ENCODE measurements at places on chromosomes 12 and 14. TPM values are rescaled to one million over a fixed set of nuclear protein-coding genes. Genes with fewer than 3 reads are reported as not detected.

DNA sequence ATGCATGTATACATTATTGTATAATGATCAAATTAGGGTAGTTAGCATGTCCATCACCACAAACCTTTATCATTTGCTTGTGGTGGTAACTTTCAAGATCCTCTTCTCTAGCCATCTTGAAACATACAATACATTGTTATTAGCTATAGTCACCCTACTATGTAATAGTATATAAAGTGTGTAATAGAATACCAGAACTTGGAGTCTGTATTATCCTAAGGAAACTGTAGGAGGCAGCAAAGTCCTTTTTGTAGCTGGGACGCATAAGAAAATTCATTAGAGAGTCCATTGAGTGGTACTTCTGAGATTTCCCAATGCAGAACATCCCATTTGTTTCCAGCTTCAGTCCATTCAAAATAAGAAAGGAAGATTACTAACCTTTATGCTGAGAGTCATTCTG lies 325.9 kb upstream of the LRFN5 start:
- H3K27ac ChIP-seq, result no peak overlapping the region
- DNase-seq, result no peak
- no peaks in the 10 kb centered on the region for H3K36me3 ChIP-seq

DNA sequence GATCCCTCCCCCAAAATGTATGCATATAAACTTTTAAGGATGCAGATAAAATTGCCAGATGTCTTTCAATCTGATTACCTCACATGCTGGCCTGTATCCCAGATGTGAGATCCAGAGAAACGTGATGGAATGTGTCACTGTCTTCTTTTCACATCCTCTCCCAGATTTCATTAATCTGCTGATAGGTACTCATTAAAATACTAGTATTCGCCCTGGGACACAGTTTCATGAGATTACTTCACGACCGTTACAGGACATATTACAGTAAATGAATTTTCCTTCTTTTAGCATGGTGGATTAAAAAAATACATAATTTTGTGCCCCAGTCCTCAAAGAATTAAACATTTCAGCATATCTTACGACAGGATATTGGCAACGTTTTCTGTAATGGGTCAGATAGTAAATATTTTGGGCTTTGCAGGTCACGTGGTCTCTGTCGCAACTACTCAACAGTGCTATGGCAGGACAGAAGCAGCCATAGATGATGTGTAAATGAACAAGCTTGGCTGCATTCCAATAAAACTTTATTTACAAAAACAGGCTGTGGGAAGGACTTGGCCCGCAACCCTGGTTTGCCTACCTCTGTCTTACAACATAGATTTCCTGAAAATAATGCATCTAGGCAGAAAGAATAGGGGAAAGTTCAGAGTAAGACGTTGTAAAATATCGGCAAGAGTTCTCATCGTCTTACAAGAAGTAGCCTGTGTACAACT lies 156.0 kb upstream of the DIO3 start:
- H3K4me1 ChIP-seq, result no peaks in the 10 kb centered on the region
- no peaks in the 10 kb centered on the region for H3K36me3 ChIP-seq
- no peak for DNase-seq
- H3K27me3 ChIP-seq, result no peaks in the 10 kb centered on the region

DNA sequence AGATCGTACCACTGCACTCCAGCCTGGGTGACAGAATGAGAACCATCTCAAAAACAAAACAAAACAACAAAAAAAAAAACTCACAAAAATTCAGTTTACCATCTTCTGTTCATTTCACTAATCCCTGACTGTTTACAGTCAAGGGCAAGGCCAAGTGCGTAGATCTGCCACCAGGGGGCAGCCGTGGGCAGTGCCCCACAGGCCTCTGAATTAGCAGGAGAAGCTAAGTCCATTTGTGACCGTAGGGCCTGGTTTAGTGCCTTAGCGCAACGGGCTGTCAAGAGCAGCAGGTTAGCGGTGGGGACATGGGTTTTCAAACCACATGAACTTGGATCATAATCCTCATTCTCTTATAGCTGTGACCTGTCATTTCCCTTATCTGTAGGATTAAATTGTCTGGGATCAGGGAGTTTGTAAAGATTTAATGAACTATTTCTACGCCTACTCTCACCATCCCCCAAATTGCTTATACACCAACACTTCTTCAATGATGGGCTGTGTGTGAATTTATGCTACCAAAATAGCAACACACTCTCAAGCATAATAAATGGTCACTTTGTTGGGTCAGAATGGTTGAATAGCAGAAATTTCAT lies 49.0 kb downstream of the KCTD10 start:
- no peaks in the 10 kb centered on the region for H3K27me3 ChIP-seq
- H3K4me1 ChIP-seq, result no peaks in the 10 kb centered on the region
- DNase-seq, result peak; percentile 94
- no peaks in the 10 kb centered on the region for H3K36me3 ChIP-seq
- no peak overlapping the region for H3K27ac ChIP-seq

Gene PMEL
- total RNA-seq, result 0.93 TPM

DNA sequence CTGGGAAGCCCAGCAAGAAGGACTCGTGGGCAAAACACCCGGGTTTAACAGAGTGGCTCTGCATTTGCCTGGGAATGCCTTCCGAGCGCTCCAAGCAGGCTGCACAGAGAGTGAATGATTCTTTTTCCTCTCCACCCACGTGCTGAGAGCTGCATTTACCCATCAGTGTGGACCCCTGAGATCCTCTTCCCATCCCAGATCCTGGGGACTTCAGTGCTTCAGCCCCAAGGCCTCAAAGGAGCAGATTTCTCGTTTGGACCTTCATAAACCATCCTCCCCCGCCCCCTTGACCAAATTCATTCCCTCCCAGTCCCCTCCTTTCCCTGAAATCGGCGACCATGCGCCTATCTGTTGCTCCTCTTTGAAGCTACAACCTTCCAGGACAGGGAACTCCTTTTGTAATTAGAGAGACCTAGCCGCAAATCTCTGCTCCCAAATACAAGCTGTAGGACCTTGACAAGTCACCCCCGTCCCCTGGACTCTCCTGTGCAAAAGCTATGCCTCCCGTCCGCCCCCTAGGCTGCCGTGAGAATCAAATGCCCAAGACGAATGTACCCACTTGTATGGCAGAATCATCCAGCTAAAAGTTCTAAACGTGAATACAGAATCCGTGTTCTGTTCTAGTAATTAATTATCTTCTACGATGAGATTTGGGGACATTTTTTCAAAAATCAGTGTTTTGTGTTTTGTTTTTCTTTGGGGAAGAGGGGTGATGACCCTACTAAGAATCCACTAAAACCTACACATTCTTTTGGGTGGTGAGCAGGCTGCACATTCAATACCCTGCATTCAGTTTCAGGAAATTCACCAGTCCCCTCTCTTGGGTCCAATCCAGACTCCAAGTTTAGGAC lies 8.8 kb downstream of the TBX5 start:
- H3K27ac ChIP-seq, result no peak overlapping the region
- no peaks in the 10 kb centered on the region for H3K4me1 ChIP-seq
- no peak for DNase-seq
- no peak overlapping the region for H3K4me3 ChIP-seq
- no peaks in the 10 kb centered on the region for H3K36me3 ChIP-seq

GRCh38 chr12:11746940-11747716 lies 97.7 kb downstream of the ETV6 start:
- no peaks in the 10 kb centered on the region for H3K4me1 ChIP-seq
- DNase-seq, result no peak
- no peak overlapping the region for H3K27ac ChIP-seq
- no peaks in the 10 kb centered on the region for H3K27me3 ChIP-seq

Gene SINHCAF
- 23.6 TPM for total RNA-seq

GRCh38 chr12:9364224-9365176 lies 156.3 kb upstream of the PZP start:
- no peak for DNase-seq
- no peaks in the 10 kb centered on the region for H3K4me1 ChIP-seq
- no peak overlapping the region for H3K27ac ChIP-seq
- H3K27me3 ChIP-seq, result no peaks in the 10 kb centered on the region
- no peak overlapping the region for H3K4me3 ChIP-seq
- H3K36me3 ChIP-seq, result no peaks in the 10 kb centered on the region

DNA sequence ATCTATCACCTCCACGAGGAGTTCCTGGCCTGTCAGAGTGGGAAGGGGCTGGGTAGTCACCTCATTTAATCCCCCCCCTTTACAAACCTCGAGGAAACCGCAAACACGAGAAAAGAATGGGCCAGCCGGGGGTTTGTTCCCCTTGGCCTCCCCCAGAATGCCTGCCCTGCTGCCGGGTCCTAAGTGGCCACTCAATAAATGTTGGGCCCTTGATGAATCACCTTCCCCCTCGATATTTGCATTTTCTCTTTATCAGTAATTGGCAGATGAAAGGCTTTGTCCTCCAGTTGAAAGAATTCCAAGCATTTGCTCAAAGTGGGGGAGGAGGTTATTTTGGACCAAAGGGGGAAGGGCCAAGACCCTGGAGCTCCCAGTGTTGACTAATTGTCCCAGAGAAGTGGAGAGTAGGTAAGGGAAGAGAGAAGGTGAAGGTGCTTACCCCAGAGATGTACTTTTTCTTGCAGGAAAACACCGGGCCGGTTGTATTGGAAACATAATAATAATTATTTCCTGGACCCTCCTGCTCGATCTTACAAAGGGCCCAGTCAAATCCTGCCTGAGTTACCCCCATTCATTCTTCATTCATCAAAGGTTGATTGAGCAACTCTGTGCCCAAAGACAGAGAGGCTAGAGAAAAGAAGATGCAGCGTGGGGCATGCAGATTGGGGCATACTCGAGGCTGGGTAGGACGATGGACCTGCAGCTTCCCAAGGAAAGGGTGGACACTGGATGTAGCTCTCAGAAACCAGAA lies 1.9 kb upstream of the KDM2B start:
- H3K4me3 ChIP-seq, result no peak overlapping the region
- H3K36me3 ChIP-seq, result no peaks in the 10 kb centered on the region
- no peak overlapping the region for H3K27ac ChIP-seq

- no peak overlapping the region for H3K27ac ChIP-seq
- no peaks in the 10 kb centered on the region for H3K27me3 ChIP-seq
- DNase-seq, result no peak
- H3K4me1 ChIP-seq, result peaks cover 2% of the 10 kb centered on the region
- no peak overlapping the region for H3K4me3 ChIP-seq
- no peaks in the 10 kb centered on the region for H3K36me3 ChIP-seq
Measured at GRCh38 chr14:65483647-65484046, 71.1 kb downstream of the FUT8 start.

- no peaks in the 10 kb centered on the region for H3K36me3 ChIP-seq
- H3K4me3 ChIP-seq, result no peak overlapping the region
- H3K27ac ChIP-seq, result no peak overlapping the region
- no peaks in the 10 kb centered on the region for H3K4me1 ChIP-seq
Measured at GRCh38 chr14:49381778-49382177, 204.4 kb downstream of the RPS29 start.

Gene CPNE6
- 0.71 TPM for total RNA-seq

DNA sequence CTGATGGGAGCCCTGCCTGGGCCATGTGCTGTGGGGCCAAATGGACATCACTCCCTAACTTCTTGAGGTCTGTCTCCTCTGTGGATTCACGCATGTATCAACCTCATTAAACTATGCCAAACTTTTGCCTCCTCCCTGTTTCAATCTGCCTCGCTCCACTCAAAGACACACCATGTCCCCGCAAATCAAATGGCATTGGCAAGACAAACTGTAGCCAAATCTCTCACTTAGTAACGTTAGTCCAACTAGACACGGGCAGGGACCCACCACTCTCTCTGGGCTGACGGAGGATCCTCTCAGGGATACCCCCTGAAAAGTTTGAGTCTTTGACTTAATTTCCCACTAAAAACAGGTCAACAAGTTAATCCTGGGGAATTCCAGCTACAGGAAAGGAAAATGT lies 8.0 kb downstream of the ZBTB39 start:
- no peaks in the 10 kb centered on the region for H3K27me3 ChIP-seq
- no peak for DNase-seq
- H3K4me3 ChIP-seq, result no peak overlapping the region
- H3K36me3 ChIP-seq, result no peaks in the 10 kb centered on the region
- no peaks in the 10 kb centered on the region for H3K4me1 ChIP-seq

DNA sequence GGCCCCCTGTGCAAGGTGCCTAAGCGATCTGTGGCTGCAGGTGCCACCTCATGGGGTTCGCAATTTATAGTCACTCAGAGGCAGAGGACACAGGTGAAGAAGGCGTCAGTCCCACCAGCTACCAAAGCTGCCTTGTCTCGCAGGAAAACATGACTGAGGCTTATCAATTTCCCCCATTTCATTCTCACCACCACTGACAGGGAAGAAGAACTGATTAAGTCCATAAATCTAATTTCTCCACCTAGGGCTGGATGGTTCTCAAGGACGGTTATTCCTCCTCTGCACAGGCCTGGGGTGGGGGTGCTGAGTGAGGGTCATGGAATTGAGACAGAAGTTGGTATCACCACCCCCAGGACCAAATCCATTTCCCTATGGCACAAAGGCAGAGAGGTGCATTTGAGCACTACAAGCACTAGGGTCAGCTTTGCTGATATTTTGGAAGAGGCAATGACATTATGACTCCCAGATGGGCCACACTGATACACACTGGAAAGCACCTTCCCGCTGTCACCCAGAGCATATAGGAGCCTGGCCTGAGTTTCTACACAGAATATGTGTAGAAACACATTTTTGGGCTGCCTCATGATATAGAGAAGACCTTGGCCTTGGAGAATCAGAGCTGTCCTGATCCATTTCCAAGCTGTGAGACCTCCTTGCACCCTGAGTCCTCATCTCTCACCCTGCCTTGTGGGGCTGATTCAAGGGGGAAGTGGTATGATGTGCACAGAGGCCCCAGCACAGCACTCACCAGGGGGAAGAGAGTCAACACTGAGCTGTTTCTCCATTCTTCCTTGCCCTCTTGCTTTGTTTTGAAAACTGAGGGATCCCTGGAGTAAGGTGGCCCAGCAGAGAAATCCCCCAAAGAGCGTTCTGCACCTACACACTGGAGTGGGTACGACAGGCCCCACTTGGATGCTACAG lies 59.4 kb downstream of the PITPNM2 start:
- no peak overlapping the region for H3K4me3 ChIP-seq
- no peak for DNase-seq
- no peaks in the 10 kb centered on the region for H3K4me1 ChIP-seq

GRCh38 chr12:19130224-19131024 lies 891 bp downstream of the PLEKHA5 start:
- H3K36me3 ChIP-seq, result no peaks in the 10 kb centered on the region
- DNase-seq, result peak; percentile 83
- H3K27ac ChIP-seq, result peak overlapping the region; percentile 93
- H3K27me3 ChIP-seq, result no peaks in the 10 kb centered on the region

Gene SLCO1C1
- total RNA-seq, result 5.1 TPM

Gene KLHL42
- total RNA-seq, result 57.3 TPM

- H3K27ac ChIP-seq, result peak overlapping the region; percentile 48
- DNase-seq, result no peak
- no peaks in the 10 kb centered on the region for H3K27me3 ChIP-seq
Measured at GRCh38 chr12:100986595-100987547, 192.3 kb downstream of the ANO4 start.

Gene ESPL1
- 2.8 TPM for total RNA-seq

GRCh38 chr14:50631408-50631821 lies 36.7 kb downstream of the SAV1 start:
- H3K27ac ChIP-seq, result no peak overlapping the region
- H3K4me1 ChIP-seq, result peaks cover 4% of the 10 kb centered on the region
- DNase-seq, result no peak
- H3K36me3 ChIP-seq, result no peaks in the 10 kb centered on the region
- H3K27me3 ChIP-seq, result no peaks in the 10 kb centered on the region
- H3K4me3 ChIP-seq, result no peak overlapping the region
